ENCODE measurements at places on chromosomes 2 and 18.

- DNase-seq, result no peak
These were observed 60.7 kb upstream of the KIF5C start for GRCh38 chr2:148814143-148814859.

GRCh38 chr2:33619028-33619427 lies 19.9 kb upstream of the FAM98A start:
- no peak for DNase-seq

DNA sequence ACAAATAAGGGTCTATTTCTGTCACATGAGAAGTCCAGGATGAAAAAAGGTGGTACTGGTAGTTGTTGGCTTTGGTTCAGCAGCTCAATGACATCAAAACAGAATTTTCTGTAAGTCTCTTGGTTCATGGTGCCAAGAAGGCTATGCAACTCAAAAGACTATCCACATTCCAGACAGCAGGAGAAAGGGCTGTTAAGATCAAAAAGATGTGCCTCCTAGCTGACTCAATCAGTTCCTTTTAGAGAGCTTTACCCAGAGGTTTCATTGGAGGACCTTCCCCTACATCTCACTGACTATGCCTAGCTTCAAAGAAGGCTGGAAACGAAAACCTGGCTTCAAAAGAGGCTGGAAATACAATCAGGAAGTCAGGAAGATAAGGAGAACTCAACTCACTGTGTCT lies 98.0 kb downstream of the DYM start:
- no peak for DNase-seq

GRCh38 chr2:70094978-70095719 lies 7.9 kb downstream of the PCBP1 start:
- no peak for DNase-seq

DNA sequence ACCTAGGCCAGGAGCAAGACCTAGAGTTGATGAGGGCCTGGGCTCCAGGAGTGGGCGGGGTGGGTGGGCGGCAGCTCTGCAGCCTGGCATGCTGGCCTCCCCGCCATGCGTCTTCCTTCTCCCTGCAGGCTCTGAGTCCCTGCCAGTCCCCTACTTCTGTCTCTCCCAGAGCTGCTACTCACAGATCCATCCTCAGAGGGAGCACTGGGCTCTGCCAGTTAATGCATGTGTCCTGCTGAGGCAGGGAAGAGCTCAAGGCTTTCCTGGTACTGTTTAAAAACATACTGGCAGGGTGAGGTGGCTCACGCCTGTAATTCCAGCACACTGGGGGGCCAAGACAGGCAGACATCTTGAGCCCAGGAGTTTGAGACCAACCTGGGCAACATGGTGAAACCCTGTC lies 38.7 kb upstream of the EDAR start:
- no peak for DNase-seq

DNA sequence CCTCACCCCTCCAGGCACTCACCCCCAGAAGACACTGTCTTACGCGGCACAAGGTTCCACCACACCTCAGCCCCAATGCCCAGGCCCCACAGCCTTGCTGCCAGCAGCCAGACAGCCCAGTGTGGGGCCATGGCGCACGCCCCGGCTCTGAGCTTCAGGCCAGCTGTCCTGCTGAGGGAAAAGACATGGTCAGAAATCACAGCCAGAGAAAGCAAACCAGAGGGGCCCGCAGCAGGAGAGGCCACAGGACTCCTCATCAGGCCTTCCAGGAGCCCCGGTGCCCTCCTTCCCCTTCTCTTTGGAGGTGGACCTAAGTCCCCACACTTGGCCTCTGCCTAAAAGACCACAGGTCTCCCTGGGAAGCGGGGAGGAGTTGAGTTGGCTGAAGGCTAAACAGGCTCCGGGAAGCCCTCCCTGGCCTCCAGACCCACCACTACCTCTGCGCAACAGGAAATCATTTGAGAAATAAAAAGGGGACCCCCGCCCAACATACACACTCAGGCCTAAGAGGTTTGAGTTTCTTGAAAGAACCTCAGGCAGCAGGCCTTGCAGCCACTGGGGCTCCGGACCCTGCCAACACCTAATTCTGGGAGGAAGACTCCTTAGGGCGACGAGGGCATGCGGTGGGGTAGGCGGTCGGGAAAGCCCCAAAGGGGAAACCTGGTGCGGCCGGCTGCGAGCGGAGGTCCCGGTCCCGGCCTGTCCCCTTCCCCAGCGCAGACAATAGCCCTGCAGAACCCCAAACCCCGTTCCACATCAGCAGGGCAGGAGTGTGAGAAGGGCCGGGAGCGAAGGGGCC lies 1.9 kb downstream of the SEMA4C start:
- DNase-seq, result no peak

DNA sequence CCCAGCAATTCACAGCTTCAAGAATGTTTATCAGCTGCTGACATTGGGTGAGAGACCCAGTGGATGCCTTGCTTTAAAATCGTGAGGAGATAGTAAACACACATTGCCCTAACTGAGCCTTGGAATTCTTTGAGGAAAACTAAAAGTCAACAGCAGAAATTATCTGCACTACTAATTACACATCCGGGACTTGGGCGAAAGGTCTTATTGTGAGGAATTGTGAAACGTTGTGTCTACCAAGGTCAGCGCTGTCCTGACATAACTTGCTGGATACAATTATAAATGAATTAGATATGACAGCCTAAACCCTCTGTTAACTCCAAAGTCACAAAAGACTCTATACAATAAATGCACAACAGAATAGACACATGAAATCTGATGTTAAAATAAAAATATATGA lies 121.4 kb downstream of the ST6GAL2 start:
- no peak for DNase-seq

DNA sequence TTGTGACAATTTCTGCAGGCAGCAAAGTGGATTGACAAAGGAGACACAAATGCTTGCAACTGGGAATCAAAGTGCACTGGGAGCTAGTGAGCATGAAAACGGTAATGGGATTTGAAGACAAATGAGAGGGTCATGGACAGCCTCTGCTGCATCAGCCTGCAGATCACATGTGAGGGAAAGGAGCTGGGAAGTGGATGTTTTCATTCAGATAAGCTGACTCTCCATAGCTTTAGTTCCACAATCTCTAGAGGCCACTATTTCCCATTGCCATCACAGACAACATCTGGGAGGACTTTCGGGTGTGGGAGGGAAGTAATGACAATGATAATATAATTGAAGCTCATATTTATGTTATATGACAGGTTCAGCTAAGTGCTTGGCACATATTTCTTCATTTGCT lies 28.4 kb downstream of the ADCYAP1 start:
- DNase-seq, result no peak

DNA sequence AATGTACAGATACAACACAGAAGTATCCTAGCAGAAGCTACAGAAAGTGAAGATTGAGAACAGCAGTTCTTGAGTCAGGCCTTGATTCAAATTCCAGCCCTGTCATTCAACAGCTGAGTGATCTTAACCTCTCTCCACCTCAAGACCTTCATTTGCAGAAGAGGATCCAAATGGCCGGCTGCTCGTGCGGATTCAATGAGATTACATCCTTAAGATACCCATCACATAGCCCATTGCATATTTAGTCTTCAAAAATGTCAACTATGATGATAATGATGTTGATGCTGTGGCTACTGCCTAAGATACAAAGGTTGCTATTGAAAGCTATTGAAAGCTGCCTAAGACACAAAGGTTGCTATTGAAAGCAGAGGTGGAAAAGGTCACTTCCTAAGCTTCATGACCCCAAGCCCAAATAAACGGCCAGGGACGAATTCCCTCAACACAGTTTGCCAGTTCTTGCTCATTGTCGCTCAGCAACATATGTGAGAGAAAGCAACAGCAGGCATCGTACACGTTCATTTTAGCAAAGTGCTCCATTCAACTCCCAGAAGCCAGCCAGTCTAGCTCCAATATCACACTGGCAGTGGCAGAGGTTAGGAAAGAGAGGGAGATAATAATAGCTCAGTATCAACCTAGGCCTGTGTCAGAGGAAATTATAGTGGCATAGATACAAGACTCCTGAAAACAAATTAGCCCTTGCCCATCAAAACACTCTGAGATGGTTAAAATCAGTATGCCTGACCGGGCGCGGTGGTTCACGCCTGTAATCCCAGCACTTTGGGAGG lies 36.1 kb downstream of the MRPL35 start:
- no peak for DNase-seq

GRCh38 chr2:58981237-58981636 lies 740.1 kb upstream of the FANCL start:
- DNase-seq, result no peak

DNA sequence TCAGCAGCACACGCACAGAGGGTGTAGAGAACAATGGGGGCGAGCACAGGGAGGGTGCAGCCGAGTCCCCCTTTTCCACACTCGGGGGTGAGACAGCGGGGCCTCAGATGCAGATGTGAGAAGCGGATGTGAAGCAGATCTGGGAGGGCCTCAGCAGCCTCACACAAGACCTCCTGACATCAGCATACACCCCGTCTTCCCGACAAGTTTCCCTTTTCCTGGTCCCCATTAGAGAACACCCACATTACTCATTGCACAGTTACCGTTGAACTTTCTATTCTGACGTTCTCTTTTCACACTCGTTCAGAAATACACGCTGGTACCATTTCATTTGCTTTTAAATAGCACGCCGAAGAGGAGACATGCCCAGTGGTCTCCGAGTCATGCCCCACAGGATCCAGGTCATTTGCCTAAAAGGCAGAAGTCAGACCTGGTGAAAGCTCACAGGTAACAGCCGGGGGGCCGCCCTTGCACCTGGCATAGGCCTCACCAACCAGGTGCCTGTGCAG lies 129.5 kb upstream of the ID2 start:
- DNase-seq, result no peak

GRCh38 chr2:148914463-148914862 lies 39.4 kb downstream of the KIF5C start:
- no peak for DNase-seq

DNA sequence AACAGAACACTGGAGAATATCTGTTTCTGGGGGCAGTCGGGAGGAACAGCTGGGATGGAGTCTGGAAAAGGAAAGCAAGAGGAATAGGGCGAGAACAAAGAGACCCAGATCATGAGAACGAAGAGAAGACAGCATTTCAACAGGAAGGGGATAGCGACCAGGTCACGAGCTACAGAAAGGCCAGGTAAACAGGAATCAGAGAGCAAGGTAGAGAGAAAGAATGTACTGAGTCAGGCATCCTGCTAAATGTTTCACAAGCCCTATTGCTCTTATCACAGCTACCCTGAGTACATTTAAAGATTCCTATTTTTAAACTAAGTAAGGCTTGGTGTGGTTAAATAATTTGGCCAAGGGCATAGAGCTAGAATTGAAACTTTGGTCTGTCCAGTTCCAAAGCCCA lies 254.9 kb upstream of the RAB12 start:
- DNase-seq, result no peak

GRCh38 chr2:237574894-237575868 lies 8.8 kb downstream of the PRLH start:
- DNase-seq, result no peak

DNA sequence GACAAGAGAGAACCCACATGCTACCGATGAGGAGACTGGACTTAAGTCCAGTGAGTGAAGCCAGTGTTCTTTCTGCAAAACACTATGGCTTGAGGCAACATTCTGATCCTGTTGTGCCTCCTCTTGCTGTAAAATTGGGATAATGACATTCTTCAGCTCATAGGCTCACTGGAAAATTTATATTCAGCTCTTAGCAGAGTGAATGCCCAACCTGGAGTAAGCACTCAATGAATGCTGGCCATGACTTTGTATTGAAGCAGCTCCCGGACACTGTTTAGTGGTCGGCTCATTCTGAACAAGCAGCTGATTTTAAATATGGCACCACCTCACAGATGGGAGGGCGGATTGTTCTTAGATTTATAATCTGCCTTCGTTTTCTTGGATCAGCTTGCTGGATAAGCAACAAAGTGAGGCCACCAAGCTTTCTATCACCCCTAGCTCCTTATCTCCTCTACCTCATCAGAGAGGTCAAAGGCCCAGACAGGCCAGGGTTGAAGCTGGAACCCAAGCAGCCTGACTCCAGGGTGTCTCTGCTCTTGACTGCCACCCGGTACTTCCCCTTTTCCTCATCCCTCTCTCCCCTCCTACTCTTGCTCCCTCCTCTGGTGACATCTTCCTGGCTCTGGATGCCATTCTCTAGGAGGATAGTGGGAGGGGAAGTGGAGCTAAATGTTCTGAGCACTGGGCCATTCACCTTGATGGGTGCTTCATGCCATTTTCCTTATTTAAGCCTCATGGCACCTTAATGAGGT lies 11.5 kb downstream of the SLC9A4 start:
- no peak for DNase-seq

DNA sequence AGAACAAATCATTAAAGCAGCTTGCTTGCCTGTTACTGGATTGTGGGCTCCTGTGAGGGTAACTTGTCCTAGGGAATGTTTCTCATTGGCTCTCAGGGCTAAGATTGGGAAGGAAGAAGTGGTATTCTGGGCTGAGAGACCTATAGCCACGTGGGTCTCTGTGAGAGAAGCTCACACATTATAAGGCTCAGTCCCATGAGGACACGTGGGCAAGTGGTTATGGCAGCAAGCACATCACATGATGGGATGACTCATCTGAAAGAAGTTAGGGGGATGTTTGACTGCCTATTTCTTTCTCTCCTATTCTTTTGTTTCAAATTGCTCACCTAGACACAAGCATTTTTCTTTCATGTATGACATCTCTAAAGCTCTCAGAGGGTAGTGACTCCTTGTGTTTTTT lies 418.0 kb upstream of the ST6GAL2 start:
- no peak for DNase-seq

DNA sequence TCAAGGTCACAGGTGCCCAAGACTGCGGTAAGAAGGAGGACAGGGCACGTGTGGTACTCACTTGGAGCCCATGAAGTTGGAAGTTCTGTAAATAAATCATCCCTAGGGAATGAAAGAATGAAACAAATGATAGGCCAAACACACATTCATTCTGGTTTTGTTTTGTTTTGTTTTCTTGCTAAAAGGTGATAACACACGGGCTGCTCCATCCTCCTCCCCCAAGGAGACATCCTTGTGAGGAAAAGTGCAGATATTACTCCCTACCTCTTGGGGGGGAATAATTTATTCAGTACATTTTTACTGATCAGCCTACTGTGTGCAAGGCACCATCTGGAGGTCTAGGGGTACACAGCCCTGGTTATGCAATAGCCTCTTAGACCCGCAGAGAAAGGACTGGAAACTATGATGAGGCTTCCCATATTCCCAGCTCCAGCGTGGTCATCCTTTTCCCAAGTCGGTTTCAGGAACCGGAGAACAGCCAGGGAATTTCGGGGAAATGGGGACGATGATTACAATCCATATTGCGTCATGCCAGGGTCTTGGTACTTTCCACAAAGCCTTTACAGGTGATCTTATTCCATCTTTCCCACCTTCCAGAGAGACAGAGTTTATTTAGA lies 6.3 kb downstream of the RAX start:
- DNase-seq, result no peak
